Right hindlimb (tissue), 1 donor: ENCODE measurements at places on chromosomes 5 and 9.
A peak's percentile ranks its signal among the peaks of the same experiment; 100 is the strongest.

GRCh38 chr5:20609126-20609525 is 621.1 kb upstream of the CDH18 start:
- no peak for DNase-seq

GRCh38 chr5:103562453-103563157 is at the start of gene NUDT12:
NUDT12 (minus strand) TSS chr5:103562789; CDS start chr5:103560248, 2,541 bp downstream.
- DNase-seq = peak; percentile 95

DNA sequence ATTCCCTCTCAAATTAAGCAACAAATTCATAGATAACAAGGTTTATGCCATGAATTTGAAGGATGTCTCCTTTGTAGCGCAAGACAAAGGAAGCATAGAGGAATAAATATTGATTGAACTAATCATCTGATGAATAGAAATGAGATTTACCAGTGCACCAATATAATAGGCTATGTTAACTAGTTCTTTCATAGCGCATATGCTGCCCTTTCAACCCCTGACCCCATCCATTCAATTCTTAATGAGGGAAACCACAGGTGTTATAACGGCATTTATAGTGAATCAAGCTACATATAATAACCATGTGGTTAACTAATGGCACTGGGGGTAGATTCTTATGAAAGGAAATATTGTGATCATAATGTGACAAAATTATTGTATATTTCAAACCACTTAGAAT is 6.5 kb downstream of the RORB start:
- no peak for DNase-seq

DNA sequence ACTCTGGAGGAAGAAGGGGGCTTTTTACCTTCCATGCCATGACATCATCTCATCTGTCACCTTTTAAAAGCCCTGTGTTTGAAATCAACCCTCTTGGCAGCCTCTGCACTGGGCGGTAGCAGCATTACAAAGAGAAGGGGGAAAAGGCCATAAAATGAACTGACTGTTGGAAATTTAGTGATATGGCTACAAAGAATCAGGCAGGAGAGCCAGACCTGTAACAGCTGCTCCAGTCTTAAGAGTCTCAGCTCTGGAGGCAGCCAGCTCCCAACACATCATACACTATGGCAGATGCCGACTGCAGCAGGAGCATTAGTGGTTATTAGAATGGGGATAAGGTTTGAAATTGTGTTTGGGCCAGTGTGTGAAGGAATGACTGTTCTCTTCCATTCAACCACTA is 257.5 kb downstream of the DMAC1 start:
- DNase-seq = no peak

GRCh38 chr5:155082401-155082800 is 68.8 kb downstream of the KIF4B start:
- no peak for DNase-seq

DNA sequence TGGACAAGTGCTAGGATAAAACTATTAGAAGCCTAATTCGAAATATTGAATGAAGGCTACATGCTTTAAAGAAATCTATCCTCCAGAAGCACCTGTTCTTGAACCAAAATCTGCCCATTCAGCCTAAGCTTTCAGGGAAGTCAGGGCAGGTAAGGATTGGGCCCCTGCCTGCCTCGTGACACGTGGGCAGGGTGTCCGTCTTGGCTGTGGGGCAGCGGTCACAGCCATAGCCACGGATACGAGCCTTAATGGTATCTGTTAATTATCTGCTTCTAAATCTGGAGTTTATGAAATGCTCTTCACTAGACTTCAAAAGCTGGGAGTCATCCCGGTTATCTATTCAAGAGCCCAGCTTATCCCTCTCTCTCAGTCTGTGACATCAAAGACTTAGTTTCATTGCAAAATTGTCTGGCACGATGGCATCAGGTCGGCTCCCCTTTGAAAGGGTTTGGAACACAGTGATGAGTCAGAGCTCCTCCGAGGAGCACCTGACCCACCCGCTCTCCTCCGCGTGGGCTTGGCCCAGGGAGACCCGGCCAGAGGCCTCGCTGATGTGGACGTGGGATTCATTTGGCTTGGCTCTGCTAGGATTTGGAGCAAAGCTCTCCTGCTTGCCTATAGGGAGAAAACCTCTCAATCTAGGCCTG is 135.9 kb downstream of the MACROH2A1 start:
- no peak for DNase-seq

DNA sequence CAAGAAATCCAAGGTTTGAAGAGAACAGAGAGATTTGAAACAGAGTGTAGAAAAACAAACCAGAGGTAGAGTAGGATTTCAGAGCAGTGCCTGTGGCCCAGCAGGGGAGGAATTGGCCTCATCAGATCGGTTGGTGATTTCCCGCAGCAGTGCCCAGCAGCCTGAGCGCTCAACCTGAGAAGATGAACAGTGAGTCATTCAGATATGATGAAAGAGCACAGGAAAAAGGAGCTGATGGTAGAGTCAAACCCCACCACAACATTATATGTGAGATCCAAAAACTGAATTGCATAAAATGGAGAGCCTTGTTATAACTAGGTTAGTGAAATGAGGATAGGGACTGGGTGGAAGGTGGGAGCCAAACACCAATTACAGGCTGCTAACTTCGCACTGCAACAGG is 248.9 kb downstream of the PIK3R1 start:
- no peak for DNase-seq
